PC-3 (cell line): ENCODE measurements at places on chromosomes 6 and 20. TPM values are rescaled to one million over a fixed set of nuclear protein-coding genes. Genes with fewer than 3 reads are reported as not detected.
A peak's percentile ranks its signal among the peaks of the same experiment; 100 is the strongest.

- no peaks in the 10 kb centered on the region for H3K4me1 ChIP-seq
- peaks cover 64% of the 10 kb centered on the region for H3K27me3 ChIP-seq
- no peaks in the 10 kb centered on the region for H3K36me3 ChIP-seq
- DNase-seq = no peak
- H3K4me3 ChIP-seq = no peak overlapping the region
Observed at GRCh38 chr6:84773431-84774156, 9.2 kb upstream of the TBX18 start.

DDO gene
- total RNA-seq = not detected in 2 replicates

DNA sequence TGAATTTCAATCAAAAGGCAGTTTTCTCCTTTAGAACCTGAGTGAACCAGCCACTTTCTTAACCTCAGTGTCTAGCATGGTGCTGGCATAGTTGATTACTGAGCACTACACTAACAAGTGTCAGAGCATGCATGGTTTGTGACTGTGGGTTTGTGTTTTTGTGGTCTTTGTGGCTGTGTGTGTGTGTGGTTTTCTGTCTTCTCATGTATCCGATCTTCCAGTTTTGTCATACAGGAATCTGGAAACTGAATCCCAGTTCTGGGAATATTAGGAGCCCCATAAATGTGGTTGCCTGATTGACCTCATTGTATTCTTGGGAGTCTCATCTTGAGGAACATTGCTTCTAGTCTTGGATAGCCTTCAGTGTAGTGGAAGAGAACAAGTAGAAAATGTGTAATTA lies 73.7 kb downstream of the ESR1 start:
- H3K4me1 ChIP-seq = peaks cover 9% of the 10 kb centered on the region; the same call in 1 of the 2 replicates
- H3K4me3 ChIP-seq = no peak overlapping the region
- H3K27me3 ChIP-seq = no peaks in the 10 kb centered on the region
- H3K27ac ChIP-seq = no peak overlapping the region
- no peak for DNase-seq

GRCh38 chr20:24109008-24109407 lies 120.4 kb upstream of the GGTLC1 start:
- peak; percentile 90 for DNase-seq
- H3K4me1 ChIP-seq = peaks cover 55% of the 10 kb centered on the region
- no peaks in the 10 kb centered on the region for H3K36me3 ChIP-seq
- no peaks in the 10 kb centered on the region for H3K27me3 ChIP-seq
- H3K4me3 ChIP-seq = peak overlapping the region; percentile 54
- peak overlapping the region; percentile 59 for H3K27ac ChIP-seq

DNA sequence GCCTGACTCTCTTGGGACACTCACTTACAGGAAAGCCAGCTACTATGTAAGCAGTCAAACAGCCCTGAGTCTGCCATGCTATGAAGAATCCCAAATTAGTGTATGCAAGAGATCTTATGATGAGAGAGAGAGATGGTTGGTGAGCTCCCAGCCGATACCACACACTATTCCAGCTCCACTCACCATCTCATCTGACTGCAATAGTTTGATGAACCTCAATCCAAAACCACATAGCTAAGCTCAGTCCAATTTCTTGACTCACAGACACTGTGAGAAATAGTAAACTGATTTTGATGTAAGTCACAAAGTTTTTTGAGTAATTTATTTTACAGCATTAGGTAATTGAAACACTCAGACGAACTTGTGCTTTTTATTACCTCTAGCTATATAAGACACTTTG lies 441.4 kb downstream of the COL12A1 start:
- H3K4me1 ChIP-seq = no peaks in the 10 kb centered on the region
- H3K4me3 ChIP-seq = no peak overlapping the region
- H3K36me3 ChIP-seq = no peaks in the 10 kb centered on the region
- no peak overlapping the region for H3K27ac ChIP-seq
- no peaks in the 10 kb centered on the region for H3K27me3 ChIP-seq
- no peak for DNase-seq

BPIFB2 gene
- total RNA-seq = not detected in 2 replicates

- peaks cover 27% of the 10 kb centered on the region for H3K4me1 ChIP-seq
- DNase-seq = no peak
- no peak overlapping the region for H3K4me3 ChIP-seq
Observed at GRCh38 chr6:137017081-137017480, 27.7 kb downstream of the IL20RA start.

GRCh38 chr6:159303159-159303558 lies 134.0 kb downstream of the FNDC1 start:
- no peaks in the 10 kb centered on the region for H3K4me1 ChIP-seq
- DNase-seq = no peak
- H3K27ac ChIP-seq = no peak overlapping the region
- peaks cover 13% of the 10 kb centered on the region for H3K27me3 ChIP-seq
- H3K4me3 ChIP-seq = no peak overlapping the region

SLC2A4RG gene
- total RNA-seq = 116 TPM in 2 replicates
